Esophagus muscularis mucosa (tissue), 4 donors: ENCODE measurements at places on chromosomes 3 and 15. TPM values are rescaled to one million over a fixed set of nuclear protein-coding genes. Genes with fewer than 3 reads are reported as not detected.

Gene TCAIM
- 39.0 TPM for total RNA-seq

- DNase-seq, result no peak
Measured at GRCh38 chr3:30443756-30444673, 162.4 kb upstream of the TGFBR2 start.

GRCh38 chr15:43329217-43329959, 985 bp downstream of the LCMT2 start:
- DNase-seq, result no peak

Gene GOLGA8S
- 0.17 TPM for total RNA-seq

- DNase-seq, result no peak
Measured at GRCh38 chr3:38548154-38548931, 52.2 kb downstream of the EXOG start.

DNA sequence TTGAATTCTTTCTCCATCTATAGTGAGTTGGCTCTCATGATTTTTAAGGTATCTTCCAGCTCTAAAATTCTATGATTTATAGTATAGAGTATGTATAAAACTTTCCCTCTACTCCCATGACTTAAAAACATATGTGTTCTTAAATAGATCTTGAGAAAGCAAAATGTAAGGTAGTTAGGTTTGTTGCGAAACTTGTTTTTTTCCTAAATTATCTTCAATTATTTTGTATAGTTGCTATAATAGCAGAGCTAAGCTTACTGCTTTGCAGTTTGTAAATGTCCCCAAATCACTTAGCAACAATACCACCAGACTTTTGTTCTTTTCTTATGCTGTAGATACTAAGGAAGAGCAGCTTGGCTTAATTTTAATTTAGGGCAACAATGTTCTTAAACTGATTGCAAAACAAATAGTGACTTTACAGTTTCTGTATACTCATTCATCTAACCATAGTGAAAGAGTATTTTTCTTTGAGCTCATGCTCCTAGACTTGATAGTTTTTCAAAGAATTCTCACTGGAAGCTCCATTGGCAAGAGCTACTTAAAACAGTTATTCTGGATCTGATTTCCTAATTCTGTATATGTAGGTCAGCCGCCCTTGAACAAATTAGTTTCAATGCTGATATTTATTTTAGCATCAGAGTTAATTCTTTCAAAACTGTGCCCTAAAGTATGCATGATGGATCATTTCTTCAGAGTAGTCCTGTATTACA, 61.2 kb downstream of the LYSMD4 start:
- no peak for DNase-seq

Gene C3orf80
- total RNA-seq, result under 0.01 TPM

Gene COPB2
- total RNA-seq, result 73.6 TPM
